ENCODE measurements at places on chromosomes 6 and 20.

- no peak for DNase-seq
Measured at GRCh38 chr20:50720026-50720425, 11.4 kb upstream of the PARD6B start.

GRCh38 chr6:149228311-149228955 is 89.1 kb upstream of the TAB2 start:
- no peak for DNase-seq

DNA sequence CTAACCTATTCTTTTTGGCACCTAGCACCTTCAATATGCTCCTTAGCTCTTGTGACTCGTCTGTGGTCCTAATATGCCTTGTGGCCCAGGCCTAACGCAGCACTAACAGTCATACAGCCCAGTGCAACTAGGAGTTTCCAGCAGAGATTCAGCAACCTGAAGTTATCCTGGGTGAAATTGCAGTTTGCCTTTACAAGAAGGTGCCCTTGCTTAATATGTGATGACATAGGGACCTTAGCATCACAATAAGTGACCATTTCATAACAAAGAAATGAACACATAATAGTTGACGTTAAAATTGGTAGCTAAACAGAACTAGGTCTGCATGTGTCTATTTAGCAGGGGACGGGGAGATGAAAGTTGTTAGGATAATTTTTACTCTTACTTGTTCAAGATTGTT is 10.1 kb downstream of the FIG4 start:
- DNase-seq: no peak

DNA sequence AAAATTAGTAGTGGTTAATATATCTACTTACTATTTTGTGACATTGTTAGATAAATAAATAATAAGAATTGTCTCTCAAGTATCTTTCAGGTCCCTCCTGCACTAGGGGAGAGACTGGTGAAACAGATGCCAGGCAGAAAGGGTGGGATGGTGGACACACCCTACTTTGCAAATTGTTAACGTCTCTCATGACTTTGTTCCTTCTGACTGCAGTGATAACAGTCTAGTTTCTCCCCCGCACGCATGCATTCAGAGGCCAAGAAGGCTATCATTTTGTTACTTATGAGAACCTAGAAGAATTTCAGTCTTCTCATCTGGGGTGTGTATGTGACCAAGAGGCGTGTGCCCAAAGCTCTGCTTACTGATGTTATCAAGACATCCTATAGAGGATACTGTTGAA is 152.3 kb downstream of the EDN1 start:
- no peak for DNase-seq

DNA sequence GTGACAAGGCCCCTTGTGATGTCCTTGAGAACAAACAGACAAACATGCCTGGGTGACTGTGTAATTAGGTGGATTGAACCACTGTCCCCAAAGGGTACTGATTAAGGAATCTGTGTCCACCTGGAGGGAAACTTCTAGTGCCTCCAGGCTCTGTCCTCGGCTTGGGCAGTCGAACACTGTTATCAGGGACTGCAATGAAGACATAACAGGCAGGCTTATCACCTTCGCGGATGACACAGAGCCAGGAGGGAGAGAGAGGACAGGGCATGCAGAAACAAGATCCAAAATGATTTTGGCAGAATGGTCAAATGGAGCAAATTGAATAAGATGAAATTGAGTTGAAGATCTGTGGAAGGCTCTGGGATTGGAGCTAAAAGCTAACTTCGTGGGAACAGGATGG is 60.9 kb upstream of the ZFAND3 start:
- DNase-seq: no peak

DNA sequence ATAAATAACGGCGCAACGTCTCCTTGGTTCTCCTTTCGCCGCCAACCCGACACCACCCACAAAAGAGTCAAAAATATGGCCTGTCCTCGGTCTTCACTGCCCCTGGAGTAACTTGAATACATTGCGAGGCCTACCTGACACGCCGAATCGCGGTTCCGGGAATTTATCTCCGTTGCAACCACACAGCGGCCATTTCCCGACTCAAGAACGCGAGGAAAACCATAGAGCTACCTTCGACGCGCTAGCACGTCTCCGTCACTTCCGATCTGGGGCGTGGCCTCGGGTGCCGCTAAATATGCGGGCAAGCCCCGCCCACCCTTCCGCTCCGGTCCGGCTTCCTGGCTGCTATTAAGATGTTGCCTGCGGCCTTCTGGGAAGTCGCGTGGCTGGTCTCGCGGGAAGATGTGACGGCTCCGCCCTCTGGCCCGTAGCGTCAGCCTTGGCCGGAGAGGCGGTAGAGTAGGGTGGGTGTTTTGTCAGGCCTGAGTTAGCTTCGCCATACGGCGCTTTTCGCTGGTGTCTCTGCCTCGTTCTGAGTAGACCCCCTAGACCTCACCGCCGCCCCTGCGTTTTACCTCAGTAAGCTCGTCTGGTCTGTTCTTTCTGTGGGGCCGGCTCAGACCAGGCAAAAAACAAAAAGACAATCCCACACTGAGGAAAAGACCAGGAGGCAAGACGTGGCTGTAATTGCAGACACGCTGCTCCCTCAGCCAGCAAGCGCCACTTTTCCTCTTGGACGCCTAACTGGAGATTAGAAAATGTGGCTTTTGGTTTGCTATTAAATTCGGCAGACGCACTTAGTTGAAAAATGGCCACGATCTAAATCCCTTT is at the start of gene BCLAF1:
Gene BCLAF1 (minus strand): TSS at position 268 of the 831 bp plus-strand sequence. CDS start 9,980 bp downstream, outside the sequence.
- peak; percentile 99 for DNase-seq

GRCh38 chr6:137025786-137026730 is 18.7 kb downstream of the IL20RA start:
- DNase-seq: no peak

All from activated CD4-positive, alpha-beta T cell treated with anti-CD3 and anti-CD28 coated beads, Interleukin-2, amount 50 U/mL, for 48 hours (primary cell).